ENCODE measurements at places on chromosomes 1 and 21.
A peak's percentile ranks its signal among the peaks of the same experiment; 100 is the strongest.

- no peak for DNase-seq
These were observed 33.2 kb upstream of the RBM15 start for GRCh38 chr1:110305900-110306420.

DNA sequence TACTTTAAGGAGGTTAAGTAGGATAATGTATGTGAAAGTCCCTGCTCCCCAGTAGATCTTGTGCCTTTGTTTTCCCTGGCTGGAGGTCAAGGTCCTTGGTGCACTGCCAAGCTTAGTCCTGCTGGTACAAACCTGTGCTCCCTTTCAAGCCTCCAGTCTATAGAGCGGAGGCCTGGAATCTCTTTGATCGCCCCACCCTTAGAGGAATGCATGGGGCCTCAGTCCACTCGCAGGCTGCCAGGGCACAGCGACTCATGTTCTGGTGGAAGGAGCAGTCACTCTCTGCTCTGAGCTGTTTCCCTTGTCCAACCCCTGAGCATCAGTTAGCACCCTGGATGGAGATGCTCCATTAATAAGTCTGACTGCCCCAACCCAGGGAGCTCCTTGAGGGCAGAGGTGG, 121.8 kb downstream of the HMGB4 start:
- no peak for DNase-seq

DNA sequence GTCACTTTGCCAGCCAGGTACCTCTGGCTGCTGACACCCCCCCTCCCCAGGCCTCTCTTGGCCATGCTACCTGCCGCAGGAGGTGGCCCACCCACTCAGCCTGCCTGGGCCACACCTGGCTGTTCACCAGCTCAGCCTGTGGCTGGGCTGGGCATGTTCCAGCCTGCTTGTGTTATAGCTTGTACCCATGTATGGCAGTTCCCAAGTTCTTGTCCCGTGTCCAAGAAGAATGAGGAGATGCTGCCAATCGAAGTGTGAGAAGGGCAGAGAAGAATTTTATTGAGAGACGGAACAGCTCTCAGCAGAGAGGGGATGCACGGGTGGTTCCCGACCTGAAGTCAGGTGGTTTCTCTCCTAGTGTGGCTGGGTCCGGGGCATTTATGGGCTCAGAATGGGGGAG, 3.9 kb upstream of the MMEL1 start:
- no peak for DNase-seq

DNA sequence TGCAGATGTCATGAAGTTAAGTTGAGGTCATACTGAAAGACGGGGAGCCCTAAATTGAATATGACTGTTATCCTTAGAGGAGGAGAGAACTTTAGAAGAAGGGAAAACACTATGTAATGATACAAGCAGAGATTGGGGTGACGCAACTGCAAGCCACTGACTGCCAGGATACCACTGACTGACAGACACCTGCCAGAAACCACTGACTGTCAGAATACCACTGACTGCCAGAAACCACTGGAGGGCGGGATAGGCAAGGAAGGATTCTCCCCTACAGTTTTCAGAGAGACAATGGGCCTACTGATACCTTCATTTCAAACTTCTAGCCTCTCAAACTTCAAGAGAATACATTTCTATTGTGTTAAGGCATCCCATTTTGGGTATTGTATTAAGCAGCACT, 388.7 kb downstream of the USH2A start:
- DNase-seq: no peak

DNA sequence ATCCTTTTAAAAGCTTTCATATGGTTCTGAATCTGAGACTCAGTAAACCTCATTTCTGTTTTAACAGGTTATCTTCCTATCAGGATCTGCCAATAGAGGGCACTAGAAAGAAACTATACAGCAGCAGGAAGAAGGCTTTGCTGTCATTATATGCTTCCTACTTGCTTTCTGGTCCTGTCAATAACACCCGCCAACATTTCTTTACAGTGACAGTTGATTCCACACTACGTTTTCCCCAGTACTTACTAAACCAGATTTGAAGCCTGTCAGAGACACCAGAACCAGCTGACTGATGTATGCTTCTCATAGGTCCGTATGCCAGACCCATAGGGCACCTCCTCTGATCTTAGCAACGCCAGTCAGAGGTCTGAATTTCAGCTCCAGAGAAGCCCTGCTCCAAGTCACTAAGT, 341.0 kb upstream of the NEGR1 start:
- no peak for DNase-seq

DNA sequence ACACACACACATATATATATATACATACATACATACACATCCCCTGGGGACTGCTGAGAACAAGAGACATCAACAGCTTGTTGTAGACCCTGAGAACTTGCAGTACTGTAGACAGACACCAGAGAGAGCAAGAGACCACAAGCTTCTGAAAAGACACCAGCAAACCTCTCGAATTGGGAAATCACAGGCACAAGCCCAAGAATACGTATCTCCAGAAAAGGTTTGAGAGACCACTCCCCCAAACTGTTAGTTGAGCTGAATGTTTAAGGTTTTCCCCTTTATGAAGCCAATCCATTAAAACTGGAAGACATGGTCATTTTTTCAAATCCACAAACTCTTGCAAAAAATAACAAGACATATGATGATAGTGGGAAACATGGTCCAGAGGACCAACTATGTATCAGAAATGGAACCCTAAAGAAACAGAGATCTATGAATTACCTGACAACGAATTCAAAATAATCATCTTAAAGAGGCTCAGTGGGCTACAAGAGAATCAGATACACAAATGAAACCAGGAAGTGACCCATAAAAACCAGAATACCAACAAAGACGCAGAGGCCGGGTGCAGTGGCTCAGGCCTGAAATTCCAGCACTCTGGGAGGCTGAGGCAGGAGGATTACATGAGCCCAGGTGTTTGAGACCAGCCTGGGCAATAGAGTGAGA, 45.1 kb downstream of the SLC2A1 start:
- DNase-seq: peak; percentile 40

- no peak for DNase-seq
These were observed 60.0 kb upstream of the TLR5 start for GRCh38 chr1:223203034-223203408.

GRCh38 chr21:45078371-45078770, 4.0 kb downstream of the ADARB1 start:
- DNase-seq: no peak

DNA sequence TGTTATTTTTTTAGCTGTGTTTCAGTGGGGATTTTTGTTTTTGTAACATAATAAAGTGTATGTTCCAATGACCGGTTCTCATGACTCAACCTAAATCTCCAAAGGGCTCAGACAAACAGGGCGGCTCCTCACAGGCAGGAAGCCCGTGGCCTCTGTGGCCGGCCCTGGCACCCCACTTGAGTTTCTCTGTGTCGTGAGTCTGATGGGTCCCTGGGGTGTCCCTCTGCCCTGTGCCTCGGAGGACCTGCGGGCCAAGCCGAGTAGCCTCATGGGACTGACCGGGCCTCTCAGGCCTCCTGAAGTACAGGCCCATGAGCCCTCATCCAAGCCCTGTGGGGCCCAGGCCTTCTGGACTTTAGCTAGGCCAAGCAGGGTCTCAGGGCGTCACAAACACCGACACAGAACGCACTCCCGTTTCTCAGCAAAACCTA, 16.1 kb upstream of the CCDC27 start:
- DNase-seq: no peak

- no peak for DNase-seq
These were observed 20.3 kb downstream of the RIMS3 start for GRCh38 chr1:40645118-40645680.

- no peak for DNase-seq
These were observed 65.1 kb downstream of the CLSTN1 start for GRCh38 chr1:9758559-9759121.

DNA sequence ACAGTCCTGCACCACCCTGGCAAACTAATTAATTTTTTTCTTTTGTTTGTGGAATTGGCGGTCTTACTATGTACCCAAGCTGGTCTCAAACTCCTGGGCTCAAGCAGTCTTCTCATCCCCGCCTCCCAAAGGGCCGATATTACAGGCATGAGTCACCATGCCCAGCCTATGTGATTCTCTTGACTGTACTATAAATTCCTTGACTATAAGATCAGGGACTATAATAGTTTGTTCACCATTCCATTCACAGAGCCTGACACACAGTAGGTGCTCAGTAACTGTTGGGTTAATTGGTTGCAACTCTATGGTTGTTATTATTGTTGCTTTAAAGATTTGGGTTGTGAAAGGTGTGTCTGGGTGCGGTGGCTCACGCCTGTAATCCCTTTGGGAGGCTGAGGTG, 17.2 kb downstream of the DAP3 start:
- DNase-seq: no peak

DNA sequence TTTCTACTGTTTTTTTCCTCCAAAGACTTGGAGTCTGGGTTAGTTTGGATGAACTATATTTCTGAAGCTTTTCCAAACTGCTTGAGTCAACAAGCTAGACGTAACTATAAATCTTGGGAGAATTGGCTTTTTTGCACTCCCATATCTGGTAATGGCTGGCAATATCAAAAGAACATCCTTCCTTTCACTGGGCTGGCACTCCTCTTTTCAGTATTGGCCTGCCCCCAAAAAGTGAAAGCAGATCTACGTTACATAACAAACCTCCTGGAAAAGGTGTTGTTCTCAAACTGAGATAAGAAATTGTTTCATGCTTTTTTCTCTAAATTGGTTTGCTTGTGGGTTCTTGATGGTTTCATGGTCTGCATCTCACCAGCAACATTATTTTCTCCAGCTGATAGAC, 499.3 kb downstream of the NEGR1 start:
- DNase-seq: no peak

- no peak for DNase-seq
These were observed 81.4 kb downstream of the ASTN1 start for GRCh38 chr1:177082855-177083693.

GRCh38 chr1:238492271-238492670, 601.5 kb upstream of the ZP4 start:
- DNase-seq: no peak

- no peak for DNase-seq
These were observed 93.2 kb downstream of the STUM start for GRCh38 chr1:226641671-226642231.

GRCh38 chr1:3222042-3222692, 153.2 kb downstream of the PRDM16 start:
- DNase-seq: no peak

GRCh38 chr1:159205225-159205624, 550 bp downstream of the ACKR1 start:
- no peak for DNase-seq

GRCh38 chr1:234866007-234866866, 256.3 kb upstream of the IRF2BP2 start:
- DNase-seq: no peak

- DNase-seq: no peak
These were observed 108.7 kb downstream of the ENAH start for GRCh38 chr1:225544263-225544662.

GRCh38 chr1:172122381-172122780, 281.1 kb downstream of the DNM3 start:
- no peak for DNase-seq

DNA sequence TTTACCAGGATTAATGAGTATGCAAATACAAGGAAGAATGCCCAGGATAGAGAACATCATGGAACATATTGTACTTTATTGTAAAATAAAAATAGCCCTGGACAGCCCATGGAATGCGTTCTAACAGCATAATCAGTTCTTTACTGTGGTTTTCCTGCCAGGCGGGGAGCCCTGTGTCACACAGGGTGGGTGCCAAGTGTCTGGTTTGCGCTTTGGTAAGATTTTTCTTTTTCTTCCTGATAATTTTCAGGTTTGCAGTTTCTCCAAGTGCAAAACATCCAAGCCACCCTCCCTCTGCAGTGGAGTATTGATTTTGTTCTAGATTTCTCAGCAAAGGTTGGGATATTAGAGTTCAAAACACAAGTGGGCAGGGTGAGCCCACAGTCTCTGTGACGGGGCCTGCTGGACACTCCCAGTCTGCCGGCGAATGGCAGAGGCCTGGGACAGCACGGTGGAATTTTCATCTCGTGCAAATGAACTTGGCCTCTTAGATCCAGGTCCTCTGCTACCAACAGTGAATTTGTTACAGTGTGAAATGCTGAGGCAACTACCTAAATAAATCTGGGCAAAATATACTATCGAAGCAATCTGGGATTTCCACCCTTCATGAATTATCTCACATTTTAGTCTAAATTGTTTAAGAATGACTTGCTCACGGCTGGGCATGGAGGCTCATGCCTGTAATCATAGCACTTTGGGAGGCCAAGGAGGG, 15.6 kb upstream of the KCNJ15 start:
- DNase-seq: no peak

- no peak for DNase-seq
These were observed 15.0 kb downstream of the DHCR24 start for GRCh38 chr1:54872036-54872331.

DNA sequence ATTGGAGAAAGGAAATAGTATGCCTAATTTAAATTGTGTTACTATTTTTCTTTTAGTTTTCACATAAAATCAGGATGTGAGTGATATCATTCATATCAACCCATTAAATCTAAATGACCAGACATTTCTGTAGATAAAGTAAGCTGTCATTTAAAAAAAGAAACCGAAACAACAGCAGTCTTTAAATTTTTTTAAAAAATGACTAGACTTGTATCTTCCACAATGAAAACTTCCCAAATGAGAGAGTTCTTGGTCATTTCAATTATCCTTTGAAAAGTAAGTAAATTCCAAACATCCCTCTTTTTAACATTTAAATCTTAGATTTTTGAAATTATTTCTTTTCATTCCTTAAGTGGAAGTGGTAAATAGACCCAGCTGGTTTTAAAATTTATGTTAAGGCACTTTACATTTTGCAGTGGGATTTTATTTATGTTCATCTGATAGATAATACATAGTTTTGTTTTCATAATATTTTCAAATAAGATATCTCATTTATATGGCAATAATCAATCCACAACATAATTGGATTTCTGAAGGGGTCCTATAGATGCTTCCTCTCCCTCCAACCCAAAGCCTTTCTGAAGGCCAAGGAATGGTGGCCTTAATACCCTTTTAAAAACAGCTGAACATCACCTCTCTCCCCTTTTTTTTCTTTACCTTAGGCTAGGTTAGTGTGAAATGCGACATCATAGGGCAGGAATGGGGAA, 3.1 kb downstream of the FOXD3 start:
- no peak for DNase-seq

DNA sequence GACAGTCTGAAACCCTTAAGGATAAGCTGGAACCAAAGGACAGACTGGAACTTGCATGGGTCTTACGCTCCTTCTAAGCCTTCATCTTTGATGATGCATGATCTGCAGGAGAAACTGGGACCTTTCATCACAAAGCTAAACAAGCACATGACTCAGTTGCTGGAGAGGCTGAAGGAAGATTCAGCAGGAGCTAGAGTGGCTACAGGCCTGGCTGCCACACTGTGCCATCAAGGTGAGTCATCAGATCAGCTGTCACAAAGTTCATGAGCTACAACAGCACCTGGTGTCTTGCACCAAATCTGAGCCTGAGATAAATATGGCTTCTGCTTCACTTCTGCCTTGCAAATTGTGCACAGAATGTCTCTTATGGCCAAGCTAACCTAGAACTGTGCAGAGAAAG, 95.5 kb upstream of the MARK1 start:
- no peak for DNase-seq

GRCh38 chr1:35561297-35561971, 3.8 kb downstream of the NCDN start:
- no peak for DNase-seq

DNA sequence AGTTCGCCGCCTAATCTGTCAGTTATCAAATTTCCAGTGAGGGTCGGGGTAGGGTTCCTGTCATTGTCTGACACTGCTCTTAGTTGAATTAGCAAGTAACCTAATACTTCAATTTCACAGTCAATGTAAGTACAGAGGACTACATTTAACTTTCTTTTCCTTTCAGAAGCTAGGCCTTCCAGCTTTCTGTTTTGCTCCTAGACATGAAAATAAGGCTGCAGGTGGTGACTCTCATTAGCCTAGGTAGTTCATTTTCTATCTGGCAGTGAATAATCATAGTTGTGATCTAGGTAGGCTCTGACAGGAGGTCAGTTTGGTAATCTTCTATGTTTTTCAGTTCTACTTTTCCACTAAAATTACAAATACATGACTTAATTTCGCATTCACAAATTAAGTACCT, 783.1 kb downstream of the MRPL39 start:
- DNase-seq: no peak
